Tibial nerve (tissue), 4 donors: ENCODE measurements at places on chromosomes 5 and 9. TPM values are rescaled to one million over a fixed set of nuclear protein-coding genes. Genes with fewer than 3 reads are reported as not detected.

BAAT gene
- total RNA-seq: not detected

GPR150 gene
- 2.3 TPM for total RNA-seq

MEIKIN gene
- total RNA-seq: not detected

IFNB1 gene
- total RNA-seq: not detected
